Activated CD8-positive, alpha-beta memory T cell treated with anti-CD3 and anti-CD28 coated beads for 1 hour (primary cell): ENCODE measurements at places on chromosomes 1 and 21.

GRCh38 chr1:228544021-228544850 lies 57.1 kb downstream of the RNF187 start:
- no peak for DNase-seq

GRCh38 chr21:38400195-38400919 lies 97.9 kb downstream of the ERG start:
- DNase-seq, result no peak

DNA sequence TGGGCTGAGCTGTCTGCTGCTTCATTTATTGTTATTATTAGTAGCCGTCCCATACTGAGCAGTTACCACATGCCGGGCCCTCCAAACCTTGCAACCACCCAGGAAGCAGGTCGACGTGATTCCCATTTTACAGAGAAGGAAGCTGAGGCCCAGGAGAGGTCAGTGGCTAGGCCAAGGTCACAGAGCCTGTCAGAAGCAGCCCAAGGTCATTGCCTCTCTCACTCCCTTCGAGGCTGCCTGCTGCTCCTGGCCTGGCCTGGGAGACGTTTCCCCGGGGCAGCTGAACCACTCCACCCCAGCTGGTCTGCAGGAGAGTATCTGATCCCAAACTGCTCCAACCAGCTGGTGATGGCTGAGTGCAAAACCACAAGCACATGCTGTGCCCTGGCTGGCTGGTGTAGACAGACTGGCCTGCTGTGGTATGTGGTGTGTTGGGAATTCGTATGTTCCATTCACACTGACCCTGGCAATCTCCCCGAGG lies 6.5 kb downstream of the PADI4 start:
- DNase-seq, result no peak

DNA sequence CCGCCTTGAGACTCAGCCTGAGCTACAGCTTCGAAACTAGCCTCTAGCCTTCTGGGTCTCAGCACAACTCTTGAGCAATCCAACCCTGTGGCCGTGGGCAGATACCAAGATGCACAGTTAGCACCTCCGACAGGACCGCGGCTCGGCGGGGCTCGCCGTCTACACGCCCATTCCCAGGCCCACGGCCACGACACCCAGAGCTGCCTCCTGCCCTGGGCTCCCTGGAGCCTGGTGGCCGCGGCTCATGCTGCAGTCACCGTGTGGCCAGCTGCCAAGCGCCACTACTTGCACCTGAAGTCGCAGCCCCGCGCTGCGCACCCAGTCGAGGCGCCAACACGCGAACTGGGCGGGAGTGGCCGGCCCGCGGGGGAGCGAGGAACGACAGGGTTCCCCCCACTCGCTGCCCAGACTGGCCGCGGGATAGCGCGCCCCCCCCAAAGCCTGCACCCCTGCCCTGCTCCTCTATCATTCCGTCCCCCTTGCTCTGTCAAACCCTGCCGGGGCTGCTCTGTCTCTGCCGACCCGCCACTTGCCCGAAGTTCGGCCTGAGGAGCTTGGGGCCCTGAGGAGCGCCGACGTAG lies 729 bp upstream of the CDCA8 start:
- no peak for DNase-seq

DNA sequence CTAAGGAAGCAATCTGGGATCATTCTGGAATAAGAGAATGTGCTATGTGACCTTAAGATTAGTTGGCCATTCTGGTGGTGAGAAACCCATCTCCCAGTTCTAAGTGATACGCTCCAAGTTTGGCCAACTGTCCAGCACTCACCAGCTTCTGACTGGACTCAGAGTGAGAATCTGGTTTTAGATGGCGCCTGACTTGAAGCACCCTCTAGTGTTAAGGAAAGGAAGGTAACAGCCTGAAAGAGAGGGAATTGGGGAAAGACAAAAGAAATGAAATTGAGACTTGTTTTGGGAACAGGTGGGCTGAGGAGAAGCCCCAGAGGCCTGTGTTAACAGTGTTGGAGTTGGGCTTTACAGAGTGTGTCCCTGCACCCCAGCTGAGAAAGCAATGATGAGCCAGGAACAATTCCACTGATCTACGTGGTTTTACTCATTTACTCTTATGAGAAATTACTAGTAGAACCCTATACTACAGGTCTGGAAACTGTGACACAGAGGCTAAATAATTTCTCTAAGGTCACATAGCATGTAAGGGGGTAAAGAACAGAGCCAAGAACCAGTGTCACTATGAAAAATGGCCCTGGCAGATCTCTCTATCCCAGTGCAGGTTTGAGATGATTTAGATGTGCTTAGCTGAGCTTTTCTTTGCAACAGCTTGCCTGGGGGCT lies 9.3 kb upstream of the FCAMR start:
- DNase-seq, result no peak

- DNase-seq, result no peak
Observed at GRCh38 chr1:209051570-209051969, 531.9 kb upstream of the CAMK1G start.

- no peak for DNase-seq
Observed at GRCh38 chr1:235843461-235843961, 23.2 kb downstream of the LYST start.

DNA sequence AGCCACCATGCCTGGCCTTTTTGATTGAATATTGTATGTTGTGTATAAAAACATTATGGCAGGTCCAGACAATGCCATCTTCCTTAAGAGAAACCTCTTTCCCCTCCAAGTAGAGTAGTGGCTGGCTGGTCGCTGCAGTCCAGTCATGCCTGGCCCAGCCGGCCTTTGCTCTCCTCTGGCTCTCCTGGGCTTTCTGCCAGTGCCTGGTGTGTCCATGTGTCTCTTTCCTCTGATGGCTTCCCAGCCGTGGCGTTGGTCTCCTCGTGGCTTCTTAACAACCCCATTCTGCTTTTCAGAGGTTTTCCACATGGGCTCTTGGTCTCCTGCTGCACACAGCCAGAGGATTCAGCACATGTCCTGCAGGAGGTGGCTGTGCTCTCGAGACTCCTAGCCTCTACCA lies 58.7 kb downstream of the DIP2A start:
- DNase-seq, result no peak

DNA sequence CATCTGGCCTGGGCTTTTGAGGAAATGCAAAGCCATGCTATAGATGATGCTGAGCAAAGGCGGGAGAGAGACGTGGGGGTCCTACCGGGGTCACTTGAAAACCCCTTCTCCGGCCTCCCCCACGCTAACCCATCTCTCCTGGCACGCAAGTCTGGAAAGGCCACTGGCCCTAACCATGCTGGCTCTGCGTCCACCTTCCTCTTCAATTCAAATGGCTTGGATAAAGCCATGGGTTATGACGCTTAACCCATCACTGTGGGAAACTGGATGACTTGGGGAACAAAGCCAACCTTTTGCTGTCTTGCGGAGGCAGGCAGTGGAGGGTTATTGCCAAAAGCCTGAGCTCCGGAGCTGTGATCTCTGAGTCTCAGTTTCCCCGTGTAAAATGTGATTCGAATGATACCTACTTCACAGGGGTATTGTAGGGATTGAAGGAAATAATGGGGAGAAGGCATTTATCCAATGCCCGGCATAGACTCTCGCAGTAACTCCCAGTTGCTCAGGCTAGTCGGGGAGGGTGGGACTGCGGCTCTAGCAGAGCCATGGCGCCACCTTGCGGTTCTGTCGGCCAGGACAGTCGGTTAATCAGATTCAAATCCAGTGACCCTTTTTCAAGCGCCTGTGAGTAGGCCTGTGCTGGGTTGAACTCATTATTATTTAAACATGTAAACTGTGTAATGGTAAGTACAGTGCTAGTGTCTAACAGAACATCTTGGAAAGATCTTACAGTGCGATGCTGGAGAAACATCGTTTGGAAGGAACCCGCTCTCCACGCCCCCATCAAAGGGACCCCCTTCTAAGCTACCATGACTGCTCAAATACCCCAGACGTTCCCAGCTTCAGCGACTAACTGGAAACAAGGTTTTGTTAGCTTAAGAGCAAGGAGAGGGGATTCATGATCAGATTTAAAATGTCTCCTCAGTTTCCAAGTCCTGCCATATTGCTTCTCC lies 20.3 kb downstream of the NEK2 start:
- peak; percentile 74 for DNase-seq

DNA sequence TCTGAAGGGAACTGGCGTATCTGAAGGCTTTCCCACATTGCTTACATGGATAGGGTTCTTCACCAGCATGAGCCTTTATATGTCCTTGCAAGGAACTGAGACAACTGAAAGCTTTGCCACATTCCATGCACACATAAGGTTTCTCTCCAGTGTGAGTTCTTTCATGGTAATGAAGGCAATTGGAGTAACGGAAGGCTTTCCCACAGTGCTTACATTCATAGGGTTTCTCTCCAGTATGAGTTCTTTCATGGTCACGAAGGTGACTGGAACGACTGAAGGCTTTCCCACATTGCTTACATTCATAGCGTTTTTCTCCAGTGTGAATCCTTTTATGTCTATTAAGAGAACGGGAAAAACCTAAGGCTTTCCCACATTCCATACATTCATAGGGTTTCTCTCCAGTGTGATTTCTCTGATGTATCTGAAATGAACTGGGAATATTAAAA lies 15.0 kb downstream of the ZNF124 start:
- no peak for DNase-seq

- DNase-seq, result no peak
Observed at GRCh38 chr1:219621047-219621786, 8.3 kb upstream of the ZC3H11B start.

GRCh38 chr1:8017495-8018197 lies 8.5 kb downstream of the ERRFI1 start:
- DNase-seq, result no peak

DNA sequence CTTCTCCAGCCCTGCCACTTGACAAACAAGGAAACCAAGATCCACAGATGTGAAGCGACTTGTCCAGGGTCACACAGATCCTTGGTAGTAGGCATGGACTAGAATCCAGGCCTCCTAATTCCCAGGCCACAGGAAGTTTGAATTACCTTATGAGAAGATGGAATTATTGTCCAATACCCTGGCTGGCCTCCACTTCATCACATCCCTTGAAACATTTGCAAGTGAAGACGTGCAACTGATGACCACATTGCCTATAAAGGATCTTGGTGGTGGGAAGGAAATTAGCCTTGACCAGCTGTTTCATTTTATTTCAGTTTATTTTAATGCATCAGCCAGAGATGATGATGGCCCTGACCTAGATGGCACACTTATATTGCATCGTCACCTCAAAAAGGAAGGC lies 165.8 kb upstream of the CAMK1G start:
- DNase-seq, result no peak

DNA sequence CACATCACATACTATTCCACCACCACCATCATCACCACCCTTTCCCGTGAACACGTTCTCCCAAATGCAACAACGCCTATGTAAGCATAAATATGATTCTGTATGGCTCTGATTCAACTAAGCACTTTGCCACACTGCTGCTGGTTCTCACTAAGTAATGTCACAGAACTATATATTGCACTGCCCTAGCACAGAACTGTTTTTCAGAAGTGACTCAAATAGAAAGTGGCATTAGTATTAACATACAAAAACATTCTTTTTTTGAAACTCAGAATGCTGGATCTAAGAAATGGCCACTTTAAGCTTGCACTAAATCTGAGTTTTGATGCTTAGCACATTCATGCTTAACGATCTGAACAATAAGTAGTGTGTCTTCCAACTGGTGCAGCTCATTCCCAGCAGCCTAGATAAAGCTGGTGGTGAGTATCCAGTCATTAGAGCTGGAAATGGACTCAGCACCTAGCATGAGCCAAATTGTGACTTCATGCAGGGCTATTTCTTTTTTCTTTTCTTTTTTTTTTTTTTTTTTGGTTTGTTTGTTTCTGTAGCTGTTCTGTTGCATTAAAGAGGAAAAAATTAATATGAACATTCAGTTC lies 46.2 kb upstream of the ZC3H11B start:
- no peak for DNase-seq

GRCh38 chr1:94119306-94119705 lies 1.6 kb downstream of the ABCA4 start:
- no peak for DNase-seq

- no peak for DNase-seq
Observed at GRCh38 chr1:94413311-94413710, 4.9 kb upstream of the ABCD3 start.

DNA sequence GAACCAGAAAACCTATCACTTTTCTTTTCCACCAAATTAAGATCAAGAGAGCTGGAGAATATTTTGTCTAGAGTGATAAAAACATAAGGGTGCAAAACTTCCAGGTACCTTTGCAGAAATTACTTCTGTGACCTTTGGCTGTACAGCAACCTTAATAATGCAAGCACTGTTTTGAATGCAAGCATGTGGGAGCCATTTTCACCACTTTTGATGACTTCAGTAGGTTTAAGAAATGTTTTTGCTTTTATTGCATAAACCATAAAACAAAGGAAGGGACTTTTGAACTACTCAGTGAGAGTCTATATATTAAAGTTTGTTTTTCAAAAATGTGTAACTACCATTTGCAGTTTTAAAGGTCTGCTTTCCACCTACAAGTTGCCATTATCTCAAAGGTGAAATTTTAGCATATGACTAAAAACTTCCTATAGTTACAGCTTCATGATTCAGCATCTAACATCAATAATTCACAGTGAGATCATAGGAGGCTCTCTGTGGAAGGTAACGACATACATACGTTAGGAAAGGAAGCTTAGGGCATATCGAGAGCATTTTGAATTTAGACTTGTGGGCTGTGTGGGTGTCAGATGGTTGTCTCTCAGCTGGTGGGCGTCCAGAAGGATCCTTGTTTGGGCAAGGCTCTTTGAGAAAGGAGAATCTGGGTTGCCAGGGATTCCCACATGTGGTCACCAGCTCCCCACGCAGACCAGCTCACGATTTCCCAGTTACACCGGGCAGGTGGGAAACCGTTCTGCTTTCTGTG lies 1.1 kb upstream of the GADD45A start:
- no peak for DNase-seq

DNA sequence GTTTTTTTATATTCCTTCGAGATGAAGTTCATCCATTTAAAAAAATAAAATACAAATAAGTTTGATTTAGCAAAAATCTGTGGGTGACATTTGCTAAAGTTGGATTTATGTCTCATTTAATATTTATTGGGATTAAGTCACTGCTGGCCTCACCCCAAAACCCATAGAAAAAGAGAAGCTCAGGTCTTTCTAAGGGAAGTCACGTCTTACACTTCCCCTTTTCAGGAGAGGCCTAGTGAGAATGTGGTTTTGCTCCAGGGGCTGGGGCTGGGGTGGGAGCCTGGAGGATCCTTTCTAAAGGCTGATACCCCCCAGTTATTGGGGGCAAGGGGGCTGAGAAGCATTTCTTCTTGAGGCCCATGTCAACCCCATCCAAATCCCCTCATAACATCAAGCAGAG lies 300.3 kb downstream of the DSCAM start:
- no peak for DNase-seq

DNA sequence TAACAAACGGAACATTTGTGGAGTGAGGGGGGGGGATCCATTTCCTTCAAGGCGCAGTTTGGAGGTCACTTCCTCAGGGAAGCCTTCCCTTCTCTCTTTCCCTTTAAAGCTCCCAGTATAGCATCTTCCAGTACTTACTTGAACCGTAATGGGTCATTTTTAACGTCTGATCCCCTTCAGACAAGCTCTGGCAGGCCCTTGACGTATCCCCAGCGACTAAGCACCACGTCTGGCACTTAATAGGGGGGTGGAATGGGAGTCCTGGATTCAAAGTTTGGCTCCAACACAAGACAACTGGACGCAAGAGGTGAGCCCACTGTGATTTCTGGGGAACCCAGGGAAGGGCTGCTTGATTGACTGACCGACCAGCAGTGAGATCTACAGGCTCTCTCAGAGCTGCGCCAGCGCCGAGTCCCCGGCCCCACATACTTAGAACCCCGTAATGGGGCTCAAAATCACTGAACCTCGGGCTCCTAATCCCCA lies 441 bp downstream of the YARS1 start:
- DNase-seq, result no peak
